Glomerular endothelial cell (primary cell): ENCODE measurements at places on chromosomes 7 and 10. TPM values are rescaled to one million over a fixed set of nuclear protein-coding genes. Genes with fewer than 3 reads are reported as not detected.

DNA sequence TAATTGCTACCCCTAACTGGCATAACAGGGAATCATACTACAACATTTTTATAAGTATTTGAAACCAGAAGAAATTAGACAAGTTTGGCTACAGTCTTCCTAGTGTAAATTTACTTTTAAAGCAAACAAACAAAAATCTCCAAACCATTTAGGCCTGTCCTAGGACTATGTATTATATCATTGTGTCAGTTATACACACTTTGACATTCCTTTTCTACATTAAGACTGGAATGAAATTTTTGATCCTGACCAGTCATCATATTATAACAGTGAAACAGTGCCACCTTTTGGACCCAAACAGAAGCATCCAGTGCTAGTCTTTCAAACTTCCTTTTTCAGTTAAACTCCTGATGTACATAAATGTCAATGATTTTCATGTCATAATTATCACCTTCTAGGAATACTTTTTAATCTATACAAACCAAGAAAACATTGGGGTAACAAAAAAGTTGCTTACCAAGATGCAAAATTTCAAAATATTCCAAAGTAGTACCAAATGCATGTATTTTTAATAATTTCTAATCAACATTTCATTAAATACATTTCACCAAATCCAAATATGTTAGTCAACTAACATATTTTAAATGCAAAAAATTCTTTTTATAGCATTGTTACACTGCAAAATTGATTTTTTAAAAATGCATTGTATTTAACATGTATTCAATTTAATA, 75.7 kb downstream of the IMMP2L start:
- peak; percentile 41 for DNase-seq

GRCh38 chr7:69982197-69982596, 383.9 kb downstream of the AUTS2 start:
- no peak for DNase-seq

DNA sequence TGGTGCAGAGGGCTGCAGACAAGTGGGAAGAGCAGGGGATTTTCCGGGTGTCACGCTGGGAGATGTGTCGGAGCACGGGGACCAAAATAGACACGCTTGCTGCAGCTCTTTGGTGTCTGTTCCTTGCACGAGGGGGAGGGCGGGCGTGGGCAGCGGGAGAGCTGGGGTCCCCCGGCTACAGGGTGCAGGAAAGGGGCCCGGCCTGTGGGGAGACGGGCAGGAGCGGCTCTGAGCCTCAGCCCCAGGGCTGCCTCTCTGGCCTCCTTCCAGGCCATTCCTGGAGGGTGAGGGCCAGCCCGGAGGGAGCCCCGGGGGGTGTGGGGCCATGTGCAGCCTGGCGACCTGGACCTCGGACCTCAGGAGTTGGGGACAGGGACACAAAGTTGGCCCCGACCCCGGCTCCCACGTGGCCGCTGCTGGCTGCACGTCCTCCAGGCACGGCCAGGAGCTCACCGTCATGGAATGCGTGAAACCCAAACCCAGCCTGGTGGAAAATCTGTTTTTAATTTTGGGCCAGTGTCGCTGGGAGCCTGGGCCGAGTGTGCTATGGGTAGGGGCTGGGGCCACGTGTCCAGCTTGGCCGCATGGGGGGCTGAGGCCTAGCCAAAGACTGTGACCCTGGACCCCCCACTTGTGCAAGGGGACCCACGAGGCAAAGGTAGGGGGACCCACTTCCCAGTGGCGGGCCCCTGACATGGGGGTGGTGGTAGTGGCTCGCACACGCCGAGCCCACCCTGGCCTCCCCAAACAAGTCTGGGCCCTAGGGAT, 6.6 kb downstream of the TTYH3 start:
- no peak for DNase-seq

DNA sequence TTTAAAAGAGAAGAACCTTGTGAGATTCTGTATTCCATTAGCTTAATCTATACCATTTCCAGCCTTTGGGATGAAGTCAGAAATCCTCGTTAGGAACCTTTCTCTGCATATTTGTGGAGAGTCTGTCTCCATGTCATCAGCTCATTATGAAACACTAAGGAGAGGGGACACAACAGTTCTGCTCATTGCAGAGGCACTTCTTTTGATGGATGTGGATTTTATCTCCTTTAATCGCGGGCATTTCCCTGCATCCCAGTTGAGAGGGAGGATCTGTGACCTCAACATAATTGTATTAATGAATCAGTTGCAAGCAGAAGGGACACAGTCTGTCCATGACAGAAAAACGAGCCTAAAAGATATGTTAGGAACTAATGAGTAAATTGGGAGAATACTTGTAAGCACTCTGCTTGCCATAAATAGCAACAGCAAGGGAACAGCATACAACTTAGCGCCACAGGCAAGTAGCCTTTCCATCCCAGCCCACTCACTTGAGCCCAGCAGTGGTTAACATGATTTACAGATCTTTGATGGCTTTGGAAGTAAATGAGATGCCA, 37.9 kb downstream of the SORCS1 start:
- DNase-seq = no peak

Gene ANXA8
- 0.12 TPM in 1 of 2 replicates, not detected in the other for total RNA-seq

Gene FFAR4
- not detected in 2 replicates for total RNA-seq
